ENCODE measurements at places on chromosomes 11 and 22.

- DNase-seq = no peak
These were observed 108.5 kb upstream of the BID start for GRCh38 chr22:17882727-17883126.

DNA sequence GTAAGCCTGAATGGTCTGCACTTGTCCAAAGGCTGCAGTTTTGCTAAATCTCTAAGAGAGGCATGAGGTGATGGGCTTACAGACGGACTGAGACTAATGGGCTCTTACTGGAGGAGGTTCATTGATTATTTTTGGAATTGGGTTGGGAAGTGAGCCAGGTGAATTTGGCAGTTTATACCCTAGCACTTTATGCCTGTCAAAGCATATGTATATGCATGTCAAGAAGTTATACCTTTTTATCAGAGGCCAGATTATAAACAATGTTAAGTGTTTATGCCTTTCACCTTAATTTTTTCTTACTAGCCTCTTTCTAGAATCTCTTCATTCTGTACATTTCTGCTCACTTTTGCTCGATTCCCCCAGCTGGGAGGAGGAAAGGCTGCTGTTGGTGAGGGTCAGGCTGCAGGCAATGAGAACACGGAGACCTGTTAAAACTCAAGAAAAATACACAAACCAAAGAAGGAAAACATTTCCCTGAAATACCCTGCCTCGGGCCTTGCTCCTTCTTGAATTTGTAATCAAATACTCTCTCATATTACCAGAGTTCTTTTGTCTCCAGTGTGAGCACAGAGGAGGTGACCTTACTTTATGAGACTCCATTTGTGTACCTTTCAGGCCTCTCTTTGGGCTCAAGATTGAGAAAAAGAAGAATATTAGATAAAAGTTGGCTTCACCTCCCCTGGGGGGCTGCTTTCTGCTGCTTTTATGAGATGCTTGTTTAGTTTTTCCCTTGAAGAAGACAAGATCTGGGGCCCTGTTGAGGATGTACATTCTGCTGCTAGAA is 19.6 kb downstream of the NAT10 start:
- no peak for DNase-seq

GRCh38 chr11:87361891-87362290 is 324.2 kb downstream of the TMEM135 start:
- no peak for DNase-seq

DNA sequence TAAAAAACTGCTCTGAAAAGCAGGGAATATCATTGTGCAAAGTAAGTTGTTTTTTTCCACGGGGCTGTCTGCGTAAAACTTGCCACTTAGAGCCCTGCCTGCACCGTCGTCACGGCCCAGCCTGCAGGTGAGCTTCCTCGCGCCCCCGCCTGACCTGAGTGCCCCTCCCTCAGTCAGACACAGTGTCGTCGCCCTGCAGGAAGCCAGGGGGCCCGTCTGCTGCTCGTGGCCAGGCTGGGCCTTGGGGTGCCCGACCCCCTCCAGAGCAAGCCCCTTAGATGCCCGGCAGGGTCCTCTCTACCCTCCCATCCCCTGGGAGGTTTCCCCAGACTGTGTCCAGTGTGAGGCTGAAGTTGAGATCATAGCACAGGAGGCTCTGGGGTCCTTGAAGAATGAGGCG is 31.6 kb downstream of the SBF1 start:
- no peak for DNase-seq

DNA sequence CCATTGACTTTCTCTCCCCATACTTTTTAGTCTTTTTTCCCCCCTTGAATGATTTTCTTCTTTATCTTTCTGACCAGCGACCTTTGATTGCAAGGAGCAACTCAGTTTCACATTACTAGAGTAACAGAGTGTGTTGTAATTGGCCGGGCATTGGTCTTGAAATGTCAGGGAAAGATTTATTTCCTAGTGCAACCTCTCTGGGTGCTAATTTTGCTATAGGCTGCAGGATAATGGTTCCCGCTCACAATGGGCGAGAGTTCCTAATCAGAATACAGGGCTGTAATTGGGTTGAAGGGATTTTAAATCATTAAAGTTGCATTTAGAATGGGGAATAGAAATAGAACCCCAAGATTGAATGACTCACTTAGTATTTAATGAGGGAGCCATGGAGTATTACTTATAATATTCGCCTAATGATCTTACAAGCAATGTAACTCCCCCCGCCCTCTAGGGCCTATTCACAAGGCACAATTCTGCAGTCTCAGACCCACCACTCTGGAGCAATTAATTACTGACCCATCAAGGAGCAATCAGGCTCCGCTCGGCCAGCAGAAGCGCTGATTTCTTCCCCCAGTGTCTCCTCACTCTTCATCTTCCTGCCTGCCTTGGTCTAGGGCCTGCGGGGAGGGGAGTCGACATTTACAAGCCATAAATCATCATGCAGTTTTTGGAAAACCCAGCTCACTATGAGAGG is 725.9 kb downstream of the NTM start:
- DNase-seq = no peak

DNA sequence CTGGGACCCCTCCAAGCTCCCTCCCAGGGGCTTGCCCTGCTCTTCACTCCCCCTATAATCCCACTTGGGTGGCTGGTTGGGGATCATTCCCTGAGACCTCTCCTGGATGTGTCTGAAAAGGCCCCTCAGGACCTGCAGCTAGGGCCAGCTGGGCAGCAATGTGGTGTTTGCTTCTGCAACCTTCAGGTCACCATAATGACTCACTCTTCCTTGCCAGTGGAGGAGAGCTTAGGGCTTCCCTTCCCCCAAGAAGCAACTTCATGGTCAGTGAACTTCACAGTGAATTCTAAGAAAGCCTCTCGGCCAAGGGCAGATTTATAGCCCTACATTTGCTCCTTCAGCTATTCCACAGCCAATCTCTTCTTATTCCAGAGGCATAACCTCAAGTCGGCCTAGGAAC is 45.1 kb upstream of the TSPAN18 start:
- DNase-seq = no peak

GRCh38 chr22:40673017-40673416 is 6.3 kb upstream of the MCHR1 start:
- DNase-seq = no peak

DNA sequence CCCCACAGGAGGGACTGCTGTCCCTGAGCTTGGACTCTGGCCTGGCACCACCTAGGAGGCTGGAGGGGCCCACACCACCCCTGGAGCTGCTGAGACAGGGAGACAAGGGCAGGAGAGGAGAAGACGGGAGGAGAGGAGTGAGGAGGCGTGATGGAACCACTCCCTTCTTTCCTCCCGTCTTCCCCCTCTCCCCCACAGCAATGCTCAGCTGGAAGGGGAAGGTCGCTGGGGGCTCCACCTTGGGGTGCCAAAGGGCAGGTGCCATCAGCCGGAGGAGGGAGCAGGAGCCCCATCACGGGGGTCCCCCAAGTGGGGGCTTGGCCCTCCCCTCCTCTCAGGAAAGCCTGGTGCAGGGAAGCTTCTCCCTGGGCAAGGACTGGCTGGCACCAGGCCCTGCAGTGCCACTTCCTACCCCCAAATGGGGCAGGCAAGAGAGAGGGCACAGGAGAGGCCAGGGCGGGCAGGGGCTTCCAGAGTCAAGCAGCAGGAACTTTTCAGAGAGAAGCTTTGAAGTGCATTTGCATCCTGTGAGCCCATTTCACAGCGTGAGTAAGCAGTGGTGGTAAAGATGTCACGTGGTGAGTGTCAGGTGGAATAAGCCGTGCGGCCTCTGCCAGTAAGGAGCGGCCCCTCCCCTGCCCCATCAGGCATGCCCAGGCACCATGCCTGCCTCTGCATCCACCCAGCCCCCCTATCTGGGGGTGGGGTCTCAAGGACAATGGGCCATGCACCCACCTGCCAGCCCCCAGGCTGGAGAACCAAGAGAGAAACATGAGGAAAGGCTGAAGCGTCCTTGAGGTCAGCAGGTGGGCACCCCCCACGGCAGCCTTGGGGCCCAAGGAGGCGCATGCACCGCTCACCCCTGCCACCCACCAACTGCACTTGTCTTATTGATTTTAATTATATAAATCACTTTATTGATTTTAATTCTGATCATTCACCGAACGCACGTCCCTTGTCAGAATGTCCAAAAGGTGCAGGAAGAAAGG is 4.9 kb downstream of the IGF2 start:
- DNase-seq = no peak

GRCh38 chr11:109432105-109432504 is 10.1 kb downstream of the C11orf87 start:
- no peak for DNase-seq

GRCh38 chr11:108790501-108791299 is 125.8 kb downstream of the DDX10 start:
- no peak for DNase-seq

- no peak for DNase-seq
These were observed 259.6 kb downstream of the NTM start for GRCh38 chr11:131629925-131630540.

- no peak for DNase-seq
These were observed 1998.4 kb downstream of the LRRC4C start for GRCh38 chr11:39461066-39461465.

- DNase-seq = no peak
These were observed 333.9 kb downstream of the CADM1 start for GRCh38 chr11:115170133-115170815.

GRCh38 chr11:63908631-63909401 is 8.1 kb downstream of the RCOR2 start:
- no peak for DNase-seq

- no peak for DNase-seq
These were observed 36.0 kb upstream of the PACSIN2 start for GRCh38 chr22:43050995-43051394.

Measured in stimulated activated CD8-positive, alpha-beta memory T cell treated with anti-CD3 and anti-CD28 coated beads, Interleukin-4, amount 100 ng/mL, for 4 hours (primary cell).